ENCODE measurements at places on chromosomes 12 and 14. TPM values are rescaled to one million over a fixed set of nuclear protein-coding genes. Genes with fewer than 3 reads are reported as not detected.

DNA sequence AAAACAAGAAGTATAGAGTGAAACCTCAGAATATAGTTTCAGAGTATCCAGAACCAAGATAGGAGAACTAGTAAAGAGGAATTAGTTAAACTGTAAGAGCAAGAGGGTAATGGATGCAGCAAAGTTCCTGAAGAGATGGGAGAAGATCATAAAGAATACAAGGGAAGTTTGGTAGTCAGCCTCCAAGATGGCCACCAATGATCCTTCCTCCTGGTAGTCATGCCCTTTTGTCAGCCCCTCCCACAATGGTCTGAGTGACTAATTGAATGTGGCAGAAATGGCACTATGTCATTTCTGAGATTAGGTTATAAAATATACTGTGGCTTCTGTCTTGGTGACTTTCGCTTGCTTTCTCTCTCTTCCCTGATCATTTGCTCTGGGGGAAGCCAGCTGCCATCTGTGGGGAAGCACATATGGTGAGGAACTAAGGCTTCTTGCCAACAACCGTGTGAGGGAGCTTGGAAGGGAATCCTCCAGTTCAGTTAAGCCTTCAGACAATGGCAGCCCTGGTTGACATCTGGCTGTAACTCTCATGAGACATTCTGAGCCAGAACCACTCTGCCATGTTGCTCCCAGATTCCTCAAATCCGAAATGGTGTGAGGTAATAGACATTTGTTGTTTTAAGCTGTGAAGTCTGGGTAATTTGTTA lies 55.3 kb upstream of the AMN1 start:
- DNase-seq, result peak; percentile 22

DNA sequence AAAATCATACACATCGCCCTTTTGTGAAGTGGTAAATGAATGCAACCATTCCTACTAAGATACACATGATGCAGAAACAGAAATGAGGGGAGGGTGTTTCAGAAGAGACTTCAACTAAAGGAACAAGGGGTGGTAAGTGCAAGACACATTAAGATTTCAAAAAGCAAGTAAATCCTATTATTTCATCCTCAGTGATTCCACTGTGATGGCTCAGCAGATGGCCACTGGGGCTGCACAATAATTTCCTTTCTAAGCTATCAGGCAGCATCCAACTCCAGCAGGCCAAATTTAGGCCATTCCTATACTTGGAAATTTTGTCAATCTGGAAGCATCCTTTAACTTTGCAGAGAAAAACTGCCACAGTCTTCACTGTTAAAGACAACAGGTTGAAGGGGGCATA lies 272.4 kb downstream of the NELL2 start:
- DNase-seq, result no peak

- peak; percentile 64 for DNase-seq
These were observed 242.0 kb downstream of the NEDD1 start for GRCh38 chr12:97148941-97149559.

- DNase-seq, result peak; percentile 64
These were observed 4.5 kb downstream of the NOP2 start for GRCh38 chr12:6563448-6564050.

DNA sequence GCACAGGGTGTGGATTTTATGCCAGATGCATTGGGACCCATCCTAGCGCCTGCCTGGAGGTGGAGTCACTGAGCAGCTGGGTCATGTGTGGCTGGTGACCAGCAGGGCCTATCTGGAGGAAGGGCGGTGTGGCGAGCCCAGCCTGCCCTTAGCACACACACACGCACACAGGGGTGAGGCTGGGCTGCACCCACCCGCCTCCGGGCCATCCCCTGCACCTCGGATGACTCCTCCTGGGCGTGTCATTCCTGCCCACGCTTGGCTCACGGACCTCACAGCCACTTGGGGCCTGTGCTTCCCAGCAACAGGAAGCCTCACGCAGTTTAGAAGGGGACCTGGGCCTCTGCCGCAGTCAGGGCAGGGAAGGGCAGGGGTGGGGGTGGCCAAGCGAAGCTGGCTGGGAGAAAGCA lies 36.2 kb upstream of the FZD10 start:
- DNase-seq, result no peak

- peak; percentile 37 for DNase-seq
These were observed 8.5 kb downstream of the WSB2 start for GRCh38 chr12:118052324-118053070.

- peak; percentile 55 for DNase-seq
These were observed 45.1 kb downstream of the GALNT9 start for GRCh38 chr12:132284071-132284826.

GRCh38 chr12:4700621-4701026 lies 19.6 kb upstream of the GALNT8 start:
- peak; percentile 92 for DNase-seq

GRCh38 chr12:53683494-53683893 lies 7.6 kb upstream of the ATP5MC2 start:
- no peak for DNase-seq

DNA sequence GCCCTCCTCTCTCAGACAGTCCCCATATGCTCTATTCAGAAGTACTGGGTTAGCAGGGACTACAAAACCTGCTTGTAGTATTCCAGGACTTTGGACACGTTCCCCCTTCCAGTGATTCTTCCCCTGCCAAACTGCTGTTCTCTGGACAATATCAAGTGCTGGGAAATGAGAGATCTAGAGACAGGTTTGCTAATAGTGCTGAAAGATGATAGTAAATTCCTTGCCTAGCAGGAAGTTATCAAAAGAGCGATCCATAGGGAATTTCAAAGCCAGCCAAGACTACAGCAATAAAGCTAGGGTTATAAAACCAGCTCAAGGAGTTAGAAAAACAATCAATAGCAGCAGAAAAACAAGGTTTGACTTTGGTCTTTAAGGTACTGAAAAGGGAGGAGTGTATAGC lies 15.2 kb downstream of the SLC7A8 start:
- DNase-seq, result peak; percentile 86

DNA sequence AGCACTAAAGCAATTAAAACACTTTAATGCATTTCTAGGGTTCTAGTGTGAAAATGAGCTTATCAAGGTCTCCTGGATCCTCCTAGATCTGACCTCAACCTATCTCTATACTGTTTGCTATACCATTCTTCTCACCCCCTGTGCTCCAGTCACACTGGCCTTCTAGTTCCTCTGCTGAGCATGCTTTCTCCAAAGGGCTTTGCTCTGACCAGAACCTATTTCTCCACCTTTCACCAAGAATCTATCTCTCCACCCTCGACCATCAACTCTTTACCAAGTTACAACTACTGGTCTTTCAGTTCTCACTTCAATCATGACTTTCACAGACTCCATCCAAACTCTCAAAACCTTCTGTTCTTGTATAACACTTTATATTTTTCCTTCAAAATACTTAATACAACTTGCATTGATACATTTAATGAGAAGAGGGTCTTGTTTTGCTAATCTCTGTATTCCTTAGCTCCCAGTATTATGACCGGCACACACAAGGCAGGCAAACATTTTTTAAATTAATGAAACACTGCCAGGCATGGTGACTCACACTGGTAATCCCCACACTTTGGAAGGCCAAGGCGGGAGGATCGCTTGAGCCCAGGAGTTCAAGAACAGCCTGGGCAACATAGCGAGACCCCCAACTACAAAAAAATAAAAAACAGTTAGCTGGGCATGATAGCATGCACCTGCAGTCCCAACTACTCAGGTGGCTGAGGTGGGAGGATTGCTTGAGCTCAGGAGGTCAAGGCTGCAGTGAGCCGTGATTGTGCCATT lies 22.8 kb downstream of the PPP1R12A start:
- no peak for DNase-seq

The C14orf180 gene
- 3.3 TPM for total RNA-seq

The AMHR2 gene
- not detected for total RNA-seq

The FAM181A gene
- 0.31 TPM for total RNA-seq

The KLRK1 gene
- 1.7 TPM for total RNA-seq

The PTGDR gene
- total RNA-seq, result 0.51 TPM

The GUCY2C gene
- total RNA-seq, result 0.21 TPM
